ENCODE measurements at places on chromosomes 1 and 21.

DNA sequence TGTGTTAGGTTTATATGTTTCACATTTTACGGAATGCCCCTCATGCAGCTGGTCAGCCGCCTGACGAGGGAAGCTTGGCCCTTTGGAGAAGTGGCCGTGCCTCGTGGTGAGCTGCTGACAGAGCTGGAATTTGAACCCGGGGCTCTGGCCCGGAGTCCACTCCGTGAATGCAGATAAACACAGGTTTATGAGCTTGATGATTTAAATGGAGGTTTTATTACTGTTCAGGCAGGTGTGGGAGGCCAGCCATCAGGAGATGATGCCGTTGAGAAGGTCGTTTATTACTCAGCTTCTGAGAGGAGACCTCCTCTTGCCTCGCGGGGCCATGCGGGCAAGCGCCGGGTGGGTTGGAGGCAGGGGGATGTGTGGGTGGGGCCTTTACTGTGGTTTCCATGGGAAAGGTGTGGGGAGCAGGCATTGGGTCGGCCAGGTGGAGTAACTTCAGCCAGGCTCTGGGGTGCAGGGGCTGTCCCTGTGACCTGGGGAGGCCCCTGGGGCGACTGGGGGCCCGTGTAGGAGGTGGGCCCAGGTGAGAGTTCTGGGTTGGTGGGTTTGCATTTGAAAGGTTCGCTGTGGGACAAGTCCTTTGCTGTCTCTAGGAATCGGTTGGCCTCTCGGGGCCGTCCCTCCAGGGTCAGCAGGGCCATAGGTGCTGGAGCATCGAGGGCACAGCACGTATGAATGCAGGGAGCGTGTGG is 22.0 kb downstream of the PRKCZ start:
- DNase-seq, result no peak

DNA sequence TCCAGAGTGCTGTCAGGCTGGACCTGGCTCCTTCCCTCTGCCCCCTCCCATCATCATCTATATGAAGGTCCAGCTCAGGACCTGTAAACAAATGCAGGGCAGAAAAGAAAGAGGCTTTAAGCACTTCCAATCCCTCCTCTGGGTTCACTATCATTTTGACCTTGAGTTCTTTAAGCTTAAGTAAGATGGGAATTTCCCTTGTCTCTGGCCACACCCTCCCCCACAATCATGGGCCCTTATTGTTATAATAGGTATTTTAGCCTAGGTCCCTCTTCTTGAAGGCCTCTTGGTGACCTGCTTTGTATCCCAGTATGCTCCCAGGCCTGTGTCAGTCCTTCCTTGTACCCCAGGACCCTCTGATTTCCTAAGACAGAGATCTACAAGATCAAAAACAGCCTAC is 45.1 kb upstream of the EPS15 start:
- DNase-seq, result no peak

- DNase-seq, result no peak
Measured at GRCh38 chr1:83676106-83676505, 322.8 kb downstream of the TTLL7 start.

DNA sequence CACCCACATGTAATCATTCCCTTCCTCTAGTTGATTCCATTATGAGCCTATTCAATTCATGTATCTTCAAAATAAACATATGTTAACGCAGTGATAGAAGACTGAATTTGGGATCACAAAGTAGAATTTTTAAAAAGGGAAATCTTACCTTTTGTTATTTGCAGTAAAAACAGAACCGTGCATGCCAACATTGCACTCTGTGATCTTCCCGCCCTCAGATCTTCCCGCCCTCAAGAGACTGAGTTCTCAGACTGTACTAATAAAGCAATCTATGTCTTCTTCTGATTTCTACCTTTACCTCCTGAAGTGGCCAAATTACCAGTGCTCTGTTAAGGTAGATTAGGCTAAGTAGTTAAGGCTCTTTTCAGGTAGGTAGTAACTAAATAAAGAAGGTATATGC is 3.6 kb upstream of the SUCO start:
- no peak for DNase-seq

DNA sequence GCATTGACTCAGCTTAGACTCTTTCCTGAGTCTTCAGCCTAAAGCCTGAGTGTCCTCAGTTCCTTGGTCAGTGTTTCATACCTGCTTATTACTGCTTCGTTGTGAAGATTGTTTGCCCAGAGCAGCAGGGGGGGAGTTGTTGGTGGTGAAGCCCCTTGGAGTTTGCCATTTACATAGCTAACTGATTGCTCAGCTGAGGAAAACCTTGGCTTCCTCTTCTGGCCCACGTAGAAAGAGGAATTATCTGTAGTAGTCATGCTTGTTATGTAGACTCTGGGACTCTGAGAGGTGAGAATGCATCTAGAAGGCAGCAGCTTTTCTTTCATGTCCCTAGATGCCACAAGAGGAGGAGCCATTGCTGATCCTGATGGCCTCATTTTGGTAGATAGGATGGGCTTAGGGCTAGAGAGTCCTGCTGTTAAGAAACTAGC is 125.9 kb downstream of the MAST2 start:
- DNase-seq, result no peak

GRCh38 chr1:212909652-212910063 is 40.7 kb upstream of the VASH2 start:
- no peak for DNase-seq
